ENCODE measurements at places on chromosomes 6 and 20.

DNA sequence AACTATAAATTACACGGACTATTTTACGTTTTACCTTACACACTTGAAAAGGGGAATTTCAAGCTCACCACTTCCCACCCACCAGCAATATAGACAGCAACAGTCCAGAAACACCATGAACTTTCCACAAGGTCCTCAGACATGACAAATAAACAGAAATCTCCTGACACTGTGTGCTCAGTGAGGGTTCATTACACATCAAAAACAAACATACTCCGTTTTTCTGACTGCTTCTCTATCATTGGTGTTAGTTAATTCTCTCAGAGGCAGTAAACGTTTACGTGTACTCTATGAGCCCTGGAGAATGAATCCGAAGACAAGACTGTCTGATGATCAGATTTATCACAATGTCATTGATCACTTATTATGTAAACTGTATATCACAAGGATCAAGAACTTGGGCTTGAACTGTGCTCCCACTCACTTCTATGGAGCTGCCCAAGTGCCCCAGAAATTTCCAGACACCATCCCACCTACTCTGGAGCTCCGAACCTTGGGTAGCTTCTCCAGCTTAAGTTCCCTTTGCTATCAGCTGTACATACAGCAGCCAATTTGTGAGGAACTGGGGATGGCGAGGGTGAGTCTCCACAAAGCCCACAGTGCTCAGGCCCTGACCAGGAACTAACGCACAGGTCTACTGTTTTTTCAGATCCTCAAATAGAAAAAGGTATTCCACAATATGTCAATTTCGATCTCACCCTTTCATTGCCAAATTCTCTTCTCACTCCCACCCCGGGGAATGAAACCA lies 86.0 kb downstream of the ALDH8A1 start:
- no peak for DNase-seq

DNA sequence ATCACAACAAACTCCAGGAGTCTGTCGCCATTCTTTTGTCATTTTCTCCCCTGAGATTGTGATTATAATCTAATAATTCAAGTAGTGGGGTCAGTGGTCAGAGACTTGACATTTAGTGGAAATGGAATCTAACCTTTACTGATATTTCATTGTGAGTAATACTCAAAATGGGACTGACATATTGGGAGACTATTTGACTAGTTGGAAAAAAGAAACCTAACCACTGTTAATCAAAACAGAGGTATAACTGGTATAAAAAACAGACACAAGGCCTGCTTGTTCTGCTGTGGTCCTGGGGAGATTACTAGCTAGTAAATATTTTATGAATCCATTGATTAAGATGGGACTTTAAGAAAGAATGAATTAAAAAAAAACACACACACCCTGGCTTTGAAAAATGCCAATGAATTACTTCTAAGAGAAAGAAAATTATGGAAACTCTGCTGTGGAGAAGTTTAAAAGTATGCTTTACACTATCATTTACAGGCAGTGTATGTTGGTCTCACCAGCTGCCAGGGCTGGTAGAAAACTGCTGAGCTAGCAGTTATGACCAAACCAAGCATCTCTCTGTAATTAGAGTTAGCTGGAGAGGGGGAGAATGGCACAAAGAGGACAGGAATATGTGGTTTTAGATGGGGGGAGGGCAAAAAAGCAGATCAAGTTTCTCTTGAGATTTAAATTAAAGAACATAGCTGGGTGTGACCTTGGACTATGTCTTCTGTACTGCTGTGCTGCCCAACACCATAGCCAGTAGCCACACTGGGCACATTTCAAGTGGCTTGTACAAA lies 103.7 kb downstream of the FYN start:
- DNase-seq: no peak

GRCh38 chr6:147479857-147480256 lies 28.6 kb upstream of the SAMD5 start:
- no peak for DNase-seq

DNA sequence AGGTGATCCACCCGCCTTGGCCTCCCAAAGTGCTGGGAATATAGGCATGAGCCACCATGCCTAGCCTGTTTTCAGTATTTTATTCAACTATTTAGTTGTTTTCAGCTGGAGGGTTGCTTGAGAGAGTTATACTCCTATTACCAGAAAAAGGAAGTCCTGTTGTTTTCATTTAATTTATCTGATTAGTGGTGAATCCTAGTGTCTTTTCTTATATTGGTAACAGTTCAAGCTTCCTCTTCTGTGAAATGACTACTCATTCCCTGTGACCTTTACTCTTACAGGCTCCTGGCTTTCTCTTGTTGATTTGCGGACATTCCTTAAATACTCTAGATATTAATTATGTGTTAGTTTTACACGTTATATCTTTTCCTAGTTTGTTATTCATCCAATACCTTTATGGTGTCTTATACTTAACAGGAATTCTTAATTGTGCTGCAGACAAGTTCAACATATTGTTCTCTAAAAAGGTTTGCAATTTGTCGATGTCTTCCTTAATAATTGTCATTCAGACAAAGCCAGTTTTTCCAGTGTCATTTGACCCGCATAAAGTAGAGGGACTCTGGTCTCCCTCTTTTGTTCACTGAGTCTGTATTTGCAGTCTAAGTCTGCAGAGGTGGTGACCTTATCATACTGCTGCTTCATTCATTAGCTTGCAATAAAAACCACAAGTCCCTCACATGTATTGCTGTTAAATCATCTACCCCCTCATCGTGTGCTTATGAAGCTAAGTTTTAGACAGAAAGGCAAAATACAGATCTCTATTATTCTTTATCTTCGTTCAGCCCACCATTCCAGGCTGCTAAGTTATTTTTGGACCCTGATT lies 51.4 kb downstream of the ZBTB9 start:
- no peak for DNase-seq

DNA sequence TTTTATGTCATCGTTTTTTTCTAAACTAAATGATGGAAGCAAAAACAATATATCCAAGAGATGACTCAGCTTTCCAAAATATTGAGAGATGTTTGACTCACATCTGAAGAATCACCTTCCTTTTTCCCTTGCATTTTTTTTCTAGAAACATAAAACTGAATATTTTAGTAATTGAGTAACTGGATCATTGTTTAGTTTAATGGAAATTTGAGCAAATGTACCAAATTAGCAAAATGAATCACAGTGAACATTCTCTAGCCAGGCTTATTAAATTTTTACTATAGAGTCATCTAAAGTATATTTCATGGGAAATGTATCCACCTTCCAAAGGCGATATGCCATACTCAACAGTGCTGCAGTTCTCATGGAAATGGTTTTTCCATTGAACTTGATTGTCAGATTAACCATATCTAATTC lies 145.5 kb downstream of the TENT5A start:
- DNase-seq: no peak

GRCh38 chr6:97189767-97190166 lies 93.2 kb downstream of the MMS22L start:
- no peak for DNase-seq

GRCh38 chr6:53353624-53354023 lies 4.9 kb upstream of the ELOVL5 start:
- no peak for DNase-seq

All from thymus (tissue), 14 donors.